Stimulated activated effector memory CD8-positive, alpha-beta T cell treated with anti-CD3 and anti-CD28 coated beads, Interleukin-12 subunit alpha, Interleukin-12 subunit beta, amount 100 ng/mL, for 72 hours (primary cell): ENCODE measurements at places on chromosomes 11 and 22.

DNA sequence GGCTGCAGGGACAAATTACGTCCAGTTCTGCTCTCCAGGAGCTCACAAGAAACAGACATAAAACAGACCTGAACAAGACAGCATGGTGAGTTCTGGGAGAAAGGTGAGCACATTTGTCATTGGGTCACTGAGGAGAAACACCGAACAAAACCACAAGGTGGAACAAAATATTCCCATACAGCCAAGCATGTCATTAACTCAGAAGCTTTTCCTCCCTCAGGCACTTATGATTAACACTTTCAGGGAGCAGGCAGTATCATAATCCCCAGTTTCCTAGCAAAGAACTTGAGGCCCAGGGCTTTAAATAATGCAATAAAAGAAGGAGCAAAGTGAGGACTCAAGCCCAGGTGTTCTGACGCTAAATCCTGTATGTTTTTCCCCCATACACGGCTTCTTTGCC lies 43.0 kb downstream of the P4HA3 start:
- DNase-seq, result no peak

DNA sequence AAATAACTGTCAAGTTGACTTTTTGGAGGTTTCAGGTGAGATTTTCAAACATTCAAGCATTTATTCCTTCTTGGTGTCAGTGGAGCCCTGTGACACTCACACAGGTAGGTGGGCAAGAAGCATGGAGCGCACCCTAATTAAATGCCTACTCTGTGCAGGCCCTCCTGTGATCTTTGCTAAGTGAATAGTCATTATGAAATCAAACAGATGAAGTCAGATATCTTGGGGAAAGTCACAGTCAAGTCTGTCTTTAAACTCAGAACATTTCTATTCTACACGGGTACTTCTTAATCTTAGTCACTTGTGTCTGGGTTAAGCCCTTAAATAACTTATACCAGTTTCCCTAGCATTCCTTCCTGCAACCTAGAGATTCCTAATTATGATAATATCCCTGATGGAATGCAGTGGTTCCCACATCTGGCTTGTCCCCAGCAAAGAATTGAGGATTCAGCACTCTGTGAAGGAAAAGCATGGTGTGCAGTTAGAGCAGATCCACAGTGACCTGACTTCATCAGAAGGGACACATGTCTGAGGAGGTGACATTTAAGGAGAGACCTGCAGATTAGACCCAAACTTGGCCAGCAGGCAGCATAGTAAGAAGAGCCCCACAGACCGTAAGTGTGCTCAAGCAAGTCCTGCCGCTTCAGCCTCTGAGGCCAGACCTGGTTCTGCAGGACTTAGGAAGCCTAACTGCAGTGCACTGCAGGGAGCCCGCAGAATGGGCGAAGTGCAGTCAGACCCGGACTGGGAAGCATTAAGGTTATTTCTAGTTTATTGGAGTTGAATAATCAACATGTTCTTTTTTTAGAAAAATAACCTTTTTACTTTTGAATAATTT lies 85.3 kb upstream of the GAL start:
- no peak for DNase-seq

DNA sequence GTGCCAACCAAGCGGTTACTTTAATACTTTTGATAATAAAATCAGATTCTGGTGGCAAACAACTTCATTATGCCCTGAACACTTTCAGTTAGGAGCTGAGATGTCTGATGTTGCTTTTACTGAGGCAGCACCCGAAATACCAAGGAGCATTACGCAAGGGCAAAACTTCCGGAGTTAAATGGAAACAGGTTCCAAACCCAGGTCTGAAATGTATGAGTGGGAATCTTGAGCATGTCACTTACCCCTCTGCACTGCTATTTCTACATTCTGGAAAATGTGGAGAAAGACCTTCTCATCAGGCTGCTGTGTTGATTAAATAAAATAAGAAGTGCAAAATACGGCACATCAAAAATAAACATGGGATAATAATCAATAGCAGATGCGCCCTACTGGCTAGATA lies 315.1 kb downstream of the LARGE1 start:
- no peak for DNase-seq

DNA sequence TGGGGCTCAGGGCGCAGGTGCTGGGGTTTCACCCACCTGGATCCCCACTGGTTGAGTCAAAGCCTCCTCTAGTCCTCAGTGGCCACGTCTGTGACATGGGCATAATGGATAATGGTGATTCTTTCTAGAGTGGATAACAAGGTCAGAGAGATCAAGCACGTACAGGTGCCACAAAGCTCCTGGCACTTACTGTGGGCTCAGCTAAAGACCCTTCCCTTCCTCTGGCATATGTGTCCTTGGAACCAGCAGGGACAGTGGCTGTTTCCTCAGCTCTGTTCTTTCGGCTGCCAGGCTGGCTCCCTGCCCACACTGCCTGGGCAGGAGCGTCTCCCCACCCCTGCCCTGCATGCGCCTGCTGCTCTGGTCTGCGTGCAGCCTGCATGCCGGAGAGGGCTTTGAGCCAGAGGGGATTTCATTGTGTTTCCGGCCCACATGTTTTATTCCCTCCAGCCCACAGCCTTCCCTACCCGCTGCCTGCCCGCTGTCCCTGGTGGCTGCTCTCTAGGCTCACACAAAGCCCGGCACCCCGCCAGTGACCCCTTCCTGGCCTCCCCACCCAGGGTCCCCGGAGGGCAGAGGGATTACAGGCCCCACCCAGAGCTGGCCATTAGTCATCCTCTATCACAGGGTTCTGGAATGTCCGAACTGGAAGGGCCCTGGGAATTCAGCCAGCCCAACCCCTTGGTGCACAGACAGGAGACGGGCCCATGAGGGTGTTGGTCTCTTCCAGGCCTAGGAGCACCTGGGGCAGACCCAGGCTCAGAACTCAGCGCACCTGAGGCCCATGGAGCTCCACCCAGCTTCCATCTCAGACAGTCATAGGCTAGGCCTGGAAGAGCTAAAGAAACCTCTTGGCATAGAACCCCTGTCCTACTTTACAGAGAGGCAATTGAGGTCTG lies 55.3 kb upstream of the GCAT start:
- no peak for DNase-seq

DNA sequence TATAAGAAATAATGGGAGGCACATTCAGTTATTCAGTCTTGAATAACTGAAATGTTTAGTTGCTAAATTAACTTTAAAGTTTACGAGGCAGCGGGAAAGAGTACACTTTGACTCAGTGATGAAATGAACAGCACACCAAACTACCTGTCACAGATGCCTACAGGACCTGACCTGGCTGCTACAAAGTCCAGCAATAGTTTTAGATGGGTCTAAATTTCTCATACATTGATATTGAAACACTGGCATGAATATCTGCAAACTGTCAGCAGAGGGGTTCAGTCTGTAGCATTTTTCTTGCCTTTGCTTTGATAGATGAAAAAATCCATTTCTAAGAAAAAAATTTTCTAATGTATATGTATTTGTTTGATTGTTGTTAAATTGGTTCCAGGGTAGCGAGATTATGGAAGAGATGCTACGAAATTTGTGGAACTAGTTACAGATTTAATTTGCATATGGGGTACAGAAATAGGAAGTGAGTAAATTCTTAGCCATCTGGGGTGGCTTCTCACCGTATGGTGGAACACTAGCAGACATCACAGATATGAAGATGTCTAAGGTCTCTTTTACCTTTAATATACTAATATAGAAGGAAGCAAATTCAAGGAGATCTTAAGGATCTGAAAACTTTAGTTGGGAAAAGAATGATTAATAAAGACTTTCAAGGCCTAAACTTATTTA lies 20.8 kb upstream of the GAB2 start:
- no peak for DNase-seq
